D341Med (cell line): ENCODE measurements at places on chromosomes 6 and 20.
A peak's percentile ranks its signal among the peaks of the same experiment; 100 is the strongest.

- no peak for DNase-seq
These were observed 15.5 kb downstream of the COL9A3 start for GRCh38 chr20:62832212-62832922.

DNA sequence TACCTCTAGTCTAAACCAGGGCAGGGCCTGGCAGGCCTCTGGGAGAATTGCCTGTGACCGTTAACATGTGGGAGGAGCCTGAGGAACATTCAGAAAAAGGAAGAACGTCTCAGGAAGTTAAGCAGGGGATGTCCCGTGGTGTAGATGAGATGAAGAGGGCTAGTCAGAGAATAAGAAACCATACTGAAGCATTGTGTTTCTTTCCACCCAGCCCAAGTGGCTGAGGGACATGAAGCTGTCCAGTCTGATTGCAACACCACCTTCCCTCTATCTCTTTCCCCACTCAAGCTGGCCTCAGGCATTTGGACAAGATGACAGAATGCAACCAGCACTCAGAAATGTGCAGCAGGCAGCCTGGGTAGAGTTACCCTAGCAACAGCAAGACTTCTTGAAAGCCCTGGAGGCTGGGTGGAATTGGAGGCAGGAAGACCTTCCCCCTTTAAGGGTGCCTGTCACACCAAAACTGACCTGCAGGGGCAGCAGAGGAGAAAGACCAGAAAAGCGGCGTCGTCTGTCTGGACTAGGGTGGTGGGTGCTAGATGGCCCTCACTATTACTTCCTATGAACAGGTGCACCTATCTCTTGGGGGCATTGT is 186.1 kb downstream of the UNC5CL start:
- no peak for DNase-seq

GRCh38 chr20:46206025-46206424 is 87.9 kb downstream of the CD40 start:
- no peak for DNase-seq

DNA sequence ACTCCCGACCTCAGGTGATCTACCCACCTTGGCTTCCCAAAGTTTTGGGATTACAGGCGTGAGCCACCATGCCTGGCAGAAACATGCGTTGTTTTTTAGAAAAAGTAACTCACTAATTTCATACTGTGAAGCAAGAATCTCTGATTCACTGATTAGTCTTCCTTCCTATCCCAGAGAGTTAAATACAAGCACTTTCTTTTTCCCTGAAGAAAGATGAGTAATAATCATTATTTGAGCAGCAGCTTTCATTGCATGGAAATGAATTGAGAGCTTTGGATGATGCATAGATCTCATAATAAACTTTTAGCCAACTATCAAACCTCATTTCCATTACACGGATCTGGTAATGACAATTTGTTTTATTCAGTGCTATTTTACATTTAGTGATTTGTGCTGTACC is 892.5 kb upstream of the EYS start:
- DNase-seq, result no peak

DNA sequence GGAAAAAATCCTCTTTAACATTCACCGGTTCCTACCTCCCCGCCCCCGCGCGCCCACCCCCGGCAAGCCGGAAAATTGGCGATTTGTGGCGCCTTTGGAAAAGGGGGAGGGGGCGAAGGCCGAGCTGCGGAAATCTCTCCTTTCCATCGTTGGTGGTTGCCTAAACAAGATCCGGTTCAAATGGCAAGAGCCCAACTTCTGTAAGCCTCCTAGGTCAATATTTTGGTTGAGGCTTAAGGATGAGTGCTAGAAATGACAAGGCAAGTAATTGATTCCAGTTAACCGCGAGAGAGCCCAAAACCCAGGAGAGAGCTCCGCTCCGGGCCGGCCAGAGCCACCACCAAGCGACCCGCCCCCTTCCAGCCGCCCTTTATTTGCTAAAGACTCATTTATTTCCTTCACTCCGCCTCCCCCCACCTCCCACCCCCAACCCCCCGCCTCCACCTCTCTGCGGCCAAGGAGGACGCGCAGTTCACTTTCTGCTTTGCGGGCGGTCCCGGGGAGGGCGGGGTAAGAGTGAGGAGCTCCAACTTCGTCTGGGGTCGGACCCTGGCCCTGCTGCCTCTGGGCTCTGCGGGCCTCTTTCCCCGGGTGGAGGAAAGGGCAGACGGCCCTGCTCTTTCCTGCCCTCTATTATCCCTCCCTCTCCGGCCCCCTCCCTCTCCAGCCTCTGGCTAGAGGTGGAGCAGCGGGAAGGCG is 838 bp upstream of the NKX2-2 start:
- DNase-seq, result peak; percentile 36

GRCh38 chr6:47242483-47243386 is 67.0 kb downstream of the TNFRSF21 start:
- DNase-seq, result peak; percentile 74

- no peak for DNase-seq
These were observed 10.5 kb upstream of the KIAA1755 start for GRCh38 chr20:38270869-38271605.

DNA sequence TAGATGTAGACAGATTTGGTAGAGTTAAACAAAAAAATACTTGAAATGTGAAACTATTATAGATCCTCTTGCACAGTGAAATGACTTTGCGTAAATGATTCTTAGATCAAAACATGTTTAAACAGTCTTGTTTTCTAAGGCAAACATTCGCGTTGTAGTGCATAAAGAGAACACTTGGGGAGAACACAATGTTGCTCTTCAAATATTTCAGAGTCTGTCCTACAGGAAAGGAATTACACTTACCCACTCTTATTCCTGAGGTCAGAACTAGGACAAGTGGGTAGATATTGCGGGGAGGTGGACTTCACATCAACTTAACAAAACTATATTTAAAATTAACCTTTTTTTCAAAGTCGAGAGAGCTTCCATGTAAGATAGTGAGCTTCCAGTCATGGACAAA is 183.5 kb upstream of the PCSK2 start:
- DNase-seq, result no peak

DNA sequence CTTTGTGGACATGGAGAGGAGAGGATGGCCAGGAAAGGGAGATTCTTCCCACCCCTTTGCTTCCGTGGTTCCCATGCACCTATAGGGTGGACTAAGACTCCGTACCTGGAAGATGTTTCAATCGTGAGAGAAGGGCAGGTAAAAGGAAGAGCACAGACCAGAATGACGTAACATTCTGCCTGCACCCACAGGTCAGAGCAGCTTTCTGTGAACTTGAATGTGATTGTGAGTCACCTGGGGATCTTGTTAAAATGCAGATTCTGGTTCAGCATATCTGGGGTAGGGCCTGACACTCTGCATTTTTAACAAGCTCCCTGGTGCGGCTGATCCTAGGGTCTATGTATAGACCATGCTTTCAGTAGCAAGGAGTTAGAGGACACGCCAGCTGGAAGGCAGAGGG is 164.1 kb upstream of the SGK1 start:
- DNase-seq, result no peak

- DNase-seq, result no peak
These were observed 234.7 kb downstream of the UST start for GRCh38 chr6:148981515-148981914.

DNA sequence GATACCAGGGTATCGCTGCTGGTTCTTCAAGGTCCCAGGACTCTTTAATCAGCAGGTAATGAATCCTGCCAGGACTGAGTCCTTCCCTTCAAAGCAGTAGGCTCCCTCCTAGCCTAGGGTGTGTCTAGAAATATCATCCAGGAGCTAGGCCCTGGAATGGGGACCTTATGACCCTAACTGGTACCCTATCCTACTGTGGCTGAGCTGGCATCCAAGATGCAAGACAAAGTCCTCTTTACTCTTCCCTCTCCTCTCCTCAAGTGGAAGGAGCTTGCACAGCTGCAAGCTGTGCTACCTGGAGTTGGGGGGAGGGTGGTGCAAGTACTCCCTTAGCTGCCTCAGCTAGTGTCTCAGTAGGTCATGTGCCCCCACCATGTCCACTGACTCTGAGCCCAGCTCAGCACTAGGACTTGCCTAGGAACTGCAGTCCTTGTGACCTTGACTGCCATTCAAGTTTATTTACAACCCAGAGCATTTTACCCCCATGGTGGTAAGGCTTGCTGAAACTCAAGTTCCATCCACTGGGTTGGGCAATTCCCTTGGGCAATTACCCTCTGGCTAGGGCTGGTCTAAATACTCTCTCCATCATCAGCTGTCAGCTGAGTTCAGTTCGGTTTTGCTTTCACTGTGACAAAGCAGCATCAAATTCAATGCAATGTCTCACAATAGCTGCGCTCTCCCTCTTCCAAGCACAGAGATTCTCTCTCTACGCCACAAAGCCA is 48.4 kb upstream of the TOP1 start:
- DNase-seq, result no peak

- no peak for DNase-seq
These were observed 85.7 kb downstream of the CDH22 start for GRCh38 chr20:46222521-46223007.

DNA sequence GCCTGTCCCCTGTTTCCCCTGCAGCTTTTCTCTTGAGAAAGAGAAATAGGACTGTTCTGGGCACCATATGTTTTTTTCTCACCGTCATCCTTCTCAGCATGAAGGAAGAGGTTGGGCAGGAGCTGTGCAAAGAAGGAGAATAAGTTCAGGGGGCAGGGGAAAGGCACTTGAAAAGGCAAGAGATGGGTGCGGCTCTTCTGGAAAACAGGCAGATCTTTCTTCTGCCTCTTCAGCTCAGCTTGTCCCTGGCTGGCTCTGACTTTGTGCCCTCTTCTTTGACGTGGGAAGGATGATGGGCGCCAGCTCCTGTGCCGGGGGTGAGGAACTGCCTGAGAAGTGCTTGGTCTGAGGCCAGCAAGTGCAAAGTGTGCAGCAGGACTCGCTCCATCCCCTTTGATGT is 206.5 kb downstream of the DOK5 start:
- no peak for DNase-seq

GRCh38 chr20:23043376-23043775 is 6.1 kb downstream of the THBD start:
- no peak for DNase-seq

GRCh38 chr6:105389543-105389942 is 13.3 kb downstream of the PREP start:
- DNase-seq, result no peak

GRCh38 chr6:42275376-42276033 is 57.8 kb upstream of the MRPS10 start:
- no peak for DNase-seq

DNA sequence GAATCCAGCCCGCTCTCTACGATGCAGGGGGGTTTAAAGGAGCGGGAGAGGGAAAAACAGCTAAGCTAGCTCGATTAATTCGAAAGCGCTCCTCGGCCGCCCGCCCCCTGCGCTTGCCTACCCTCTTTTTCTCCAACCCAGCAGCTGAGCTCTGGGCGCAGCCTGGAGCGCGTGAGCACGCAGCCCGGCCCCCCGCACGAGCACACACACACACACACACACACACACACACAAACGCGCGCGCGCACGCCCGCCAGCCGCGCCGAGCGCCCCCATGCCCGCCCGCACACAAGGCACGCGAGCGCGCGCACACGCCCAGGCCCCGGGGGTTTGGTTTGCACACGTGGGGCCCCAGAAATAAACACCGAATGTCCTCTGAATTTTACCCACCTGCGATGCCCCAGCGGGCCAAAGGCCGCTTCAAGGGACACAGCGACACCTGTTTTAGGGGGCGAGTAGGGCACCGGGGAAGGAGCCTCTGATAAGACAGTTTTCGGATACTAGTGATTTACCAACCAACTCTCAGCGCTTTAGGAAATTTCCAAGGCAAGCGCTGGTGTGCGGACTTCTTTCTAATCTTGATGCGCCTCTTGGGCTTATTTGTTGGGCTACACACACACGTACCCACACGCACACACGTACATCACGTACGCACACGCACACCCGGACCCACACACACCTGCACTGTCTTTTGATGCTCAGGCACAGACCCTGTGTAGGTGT is 802 bp upstream of the NRN1 start:
- peak; percentile 79 for DNase-seq

GRCh38 chr6:107083047-107083768 is 32.1 kb downstream of the BEND3 start:
- DNase-seq, result no peak

GRCh38 chr6:166642646-166643045 is 15.6 kb upstream of the RPS6KA2 start:
- no peak for DNase-seq

- DNase-seq, result no peak
These were observed 254.6 kb downstream of the EPHA7 start for GRCh38 chr6:93164781-93165180.

GRCh38 chr6:13383328-13384163 is 55.2 kb upstream of the TBC1D7 start:
- no peak for DNase-seq
